Activated naive CD4-positive, alpha-beta T cell (primary cell): ENCODE measurements at places on chromosomes 13 and 19.

GRCh38 chr13:29922281-29922821 is 71.9 kb upstream of the UBL3 start:
- no peak for DNase-seq

GRCh38 chr19:51119101-51119500 is 5.6 kb upstream of the SIGLEC9 start:
- no peak for DNase-seq

DNA sequence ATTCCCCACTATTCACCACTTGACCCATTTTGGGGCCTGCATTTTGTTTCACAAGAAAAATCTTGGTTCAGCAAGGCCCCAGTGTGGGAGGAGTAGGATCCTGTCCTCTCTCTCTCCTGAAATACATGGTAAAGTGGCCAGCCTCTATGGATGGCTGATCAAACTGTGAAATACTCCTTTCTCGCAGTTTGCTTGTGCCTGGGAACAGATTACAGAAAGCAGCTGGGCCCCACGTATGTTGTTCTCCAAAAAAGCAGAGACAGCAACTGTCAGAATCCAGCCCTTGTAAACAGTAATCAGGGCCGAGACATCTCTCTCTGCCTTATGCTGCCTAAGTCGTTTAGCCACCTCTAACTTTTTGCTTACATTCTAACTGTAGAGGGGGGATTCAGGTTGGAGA is 61.0 kb upstream of the RAP2A start:
- DNase-seq, result no peak

DNA sequence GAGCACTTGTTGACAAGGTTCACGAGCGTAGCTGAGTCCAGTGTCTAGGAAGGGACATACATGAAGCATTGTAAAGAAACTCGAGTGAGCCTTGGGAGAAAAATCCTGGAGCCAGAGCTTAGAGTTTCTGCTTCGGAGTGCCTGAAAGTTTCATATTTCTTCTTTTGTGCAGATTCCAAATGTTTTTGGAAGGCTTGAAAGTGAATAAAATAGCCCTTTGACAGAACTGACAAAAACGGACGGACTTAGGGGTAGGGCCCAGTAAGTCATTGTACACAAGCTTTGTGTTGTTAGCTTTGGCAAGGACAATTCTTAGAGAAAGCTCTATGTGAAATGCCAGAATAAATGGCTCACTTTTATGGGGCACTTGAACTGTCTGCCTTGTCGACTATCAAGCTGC is 2.8 kb downstream of the RNF113B start:
- no peak for DNase-seq

DNA sequence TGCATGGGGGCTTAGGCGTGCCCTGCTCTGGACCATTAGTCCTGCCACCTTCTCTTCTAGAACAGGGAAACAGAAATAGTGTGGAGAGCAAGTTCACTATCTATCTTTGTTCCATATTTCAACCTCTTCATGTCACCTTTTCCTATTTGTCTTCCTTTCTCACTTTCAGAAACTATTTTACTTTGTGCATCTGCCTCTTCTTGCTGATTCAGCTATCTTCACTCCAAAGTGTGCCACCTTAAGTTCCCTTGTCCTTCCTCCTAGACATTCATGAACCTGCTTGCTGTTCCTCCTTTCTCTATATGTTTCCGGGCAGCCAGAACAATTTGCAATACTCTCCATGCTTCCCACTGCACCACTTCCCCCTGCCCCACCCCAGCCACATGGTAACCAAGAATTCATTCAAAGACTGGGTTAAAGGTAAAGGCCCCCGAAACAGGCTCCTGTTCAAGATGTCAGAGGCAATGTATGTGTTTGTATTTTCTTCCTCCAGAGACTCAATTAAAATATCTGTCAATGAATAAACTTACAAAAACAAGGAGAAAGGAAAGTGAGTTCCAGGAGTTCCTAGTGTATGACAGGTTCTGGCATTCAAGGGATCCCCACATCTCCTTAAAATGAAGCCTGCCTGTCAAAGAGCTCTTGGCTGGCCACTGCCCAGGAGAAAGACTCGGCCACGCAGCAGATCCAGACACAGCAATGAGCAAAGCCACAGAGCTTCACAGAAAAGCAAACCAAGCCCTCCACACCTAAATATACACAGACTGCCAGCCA is 268.1 kb downstream of the DNAJC15 start:
- no peak for DNase-seq
